Right renal cortex interstitium (tissue), 3 donors: ENCODE measurements at places on chromosomes 6 and 20. TPM values are rescaled to one million over a fixed set of nuclear protein-coding genes. Genes with fewer than 3 reads are reported as not detected.

DNA sequence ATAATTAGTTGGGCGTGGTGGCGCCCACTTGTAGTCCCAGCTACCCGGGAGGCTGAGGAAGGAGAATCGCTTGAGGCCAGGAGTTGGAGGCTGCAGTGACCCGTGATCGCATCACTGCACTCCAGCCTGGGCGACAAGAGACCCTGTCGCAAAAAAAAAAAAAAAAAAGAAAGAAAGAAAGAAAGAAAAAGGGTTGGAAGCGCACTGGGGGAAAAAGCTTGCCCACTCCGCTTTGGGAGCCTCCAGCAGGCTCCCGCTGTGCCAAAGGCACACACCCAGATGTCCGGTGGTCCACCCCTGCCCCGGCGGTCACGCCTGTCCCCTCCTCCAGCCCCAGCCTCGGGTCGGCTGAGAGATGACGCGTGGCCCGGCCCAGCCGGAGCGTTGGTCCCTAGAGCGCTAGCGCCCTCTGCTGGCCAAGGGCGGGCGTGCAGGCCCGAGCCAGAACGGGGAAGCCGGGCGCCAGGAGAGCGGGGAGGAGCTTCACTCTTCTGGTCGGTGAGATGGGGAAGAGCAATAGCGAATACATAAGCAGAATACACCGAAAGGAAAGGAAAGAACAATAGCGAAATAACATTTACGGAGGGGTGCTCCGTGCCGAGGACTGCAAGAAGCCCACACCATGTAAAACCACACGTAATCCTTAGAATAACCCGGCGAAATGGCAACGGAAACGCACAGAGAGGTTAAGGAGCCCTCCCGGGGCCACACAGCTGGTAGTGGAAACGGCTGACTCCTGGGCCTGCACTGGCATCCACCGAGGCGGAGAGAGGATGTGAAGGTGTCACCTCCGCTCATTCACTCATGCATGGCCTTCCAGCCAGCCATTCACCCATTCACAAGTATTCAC is 41.7 kb downstream of the UBE2V1 start:
- DNase-seq = no peak

The MATN4 gene
- polyA plus RNA-seq = 0.17 TPM

- no peak for DNase-seq
These were observed 144.1 kb upstream of the NRSN1 start for GRCh38 chr6:23981923-23982322.

The LTB gene
- 1.2 TPM for polyA plus RNA-seq

- DNase-seq = no peak
These were observed 94.0 kb downstream of the CENPW start for GRCh38 chr6:126433927-126434326.

The ZSCAN16 gene
- 12.1 TPM for polyA plus RNA-seq

The SLC22A2 gene
- polyA plus RNA-seq = 12.8 TPM

The TMEM74B gene
- 2.1 TPM for polyA plus RNA-seq

The TP53TG5 gene
- polyA plus RNA-seq = 0.76 TPM

DNA sequence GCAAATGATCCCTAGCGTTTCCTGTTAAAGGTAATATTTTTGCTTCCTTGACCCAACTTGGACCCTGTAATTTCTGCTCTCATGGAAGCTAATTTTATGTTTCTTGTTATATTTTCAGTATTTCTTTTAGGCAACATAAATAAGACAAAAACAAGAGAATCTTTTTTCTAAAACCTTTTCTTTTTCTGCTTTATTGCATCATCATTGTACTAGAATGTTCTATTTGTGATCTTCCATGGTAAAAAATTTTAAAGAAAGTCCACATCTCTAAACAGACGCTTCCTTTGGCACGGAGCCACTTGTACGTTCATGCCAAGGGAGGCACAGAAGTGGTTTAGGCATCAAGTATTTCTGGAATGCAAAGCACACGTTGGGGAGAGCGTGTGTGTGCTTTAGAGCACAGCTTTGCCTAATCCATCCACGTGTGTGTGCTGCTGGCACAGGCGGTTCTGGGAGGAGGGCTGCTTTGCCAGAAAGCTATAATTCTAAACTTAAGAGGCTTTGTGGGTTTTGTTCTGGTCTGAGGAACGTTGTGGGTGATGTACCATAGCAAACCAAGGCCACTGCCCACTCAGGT is 98.3 kb downstream of the SASH1 start:
- no peak for DNase-seq

GRCh38 chr6:93447874-93448273 is 28.5 kb upstream of the EPHA7 start:
- no peak for DNase-seq

DNA sequence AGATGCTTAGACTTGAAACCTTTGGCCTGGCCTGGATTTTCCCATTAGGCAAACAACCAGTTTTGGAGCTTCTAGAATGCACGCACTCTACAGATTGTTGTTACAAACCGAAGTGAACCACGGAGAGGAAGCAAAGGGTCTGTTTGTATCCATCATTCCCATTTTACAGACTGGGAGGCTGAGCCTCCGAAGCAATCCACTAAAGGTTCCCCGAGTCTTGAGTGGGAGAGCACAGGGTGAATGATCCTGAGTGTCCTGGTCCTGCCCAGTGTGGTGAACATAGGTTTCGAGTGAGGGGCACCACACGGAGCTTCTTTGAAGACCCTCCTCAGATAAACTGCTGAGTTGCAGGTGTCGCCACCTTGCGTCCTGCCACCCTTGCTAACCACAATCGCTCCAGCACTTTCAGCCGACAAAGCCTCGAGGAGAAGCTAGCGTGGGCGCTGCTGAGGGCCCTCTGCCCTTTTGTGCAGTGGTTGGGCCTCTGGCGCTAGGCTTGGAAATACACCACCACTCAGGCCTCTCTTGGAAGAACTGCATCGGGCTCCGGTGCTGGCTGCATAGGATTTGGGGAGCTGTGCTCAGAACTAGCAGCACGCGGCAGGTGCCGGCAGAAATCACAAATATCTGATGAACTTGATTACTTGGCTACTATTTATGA is 1.4 kb upstream of the PRDM13 start:
- DNase-seq = no peak

GRCh38 chr6:119463081-119463626 is 113.6 kb upstream of the MAN1A1 start:
- no peak for DNase-seq

The EXOC2 gene
- 24.1 TPM for polyA plus RNA-seq

The CFAP61 gene
- 4.0 TPM for polyA plus RNA-seq

DNA sequence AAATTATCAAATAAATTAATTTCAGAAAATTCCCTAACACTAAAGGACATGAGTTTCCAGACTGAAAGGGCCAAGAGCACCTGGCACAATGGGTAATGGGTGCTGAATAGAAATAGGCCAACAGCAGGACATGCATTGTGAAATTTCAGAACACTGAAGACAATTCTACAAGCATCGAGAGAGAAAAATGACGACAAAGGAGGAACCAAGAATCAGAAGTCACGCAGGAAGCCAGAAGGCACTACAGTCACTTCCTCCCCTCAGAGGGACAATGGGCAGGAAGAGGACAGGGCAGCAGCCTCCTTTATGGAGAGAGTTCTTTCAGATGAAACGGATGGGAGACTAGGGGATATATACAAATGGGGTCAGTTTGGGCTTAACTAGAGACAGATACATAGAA is 29.6 kb downstream of the PCNA start:
- no peak for DNase-seq

DNA sequence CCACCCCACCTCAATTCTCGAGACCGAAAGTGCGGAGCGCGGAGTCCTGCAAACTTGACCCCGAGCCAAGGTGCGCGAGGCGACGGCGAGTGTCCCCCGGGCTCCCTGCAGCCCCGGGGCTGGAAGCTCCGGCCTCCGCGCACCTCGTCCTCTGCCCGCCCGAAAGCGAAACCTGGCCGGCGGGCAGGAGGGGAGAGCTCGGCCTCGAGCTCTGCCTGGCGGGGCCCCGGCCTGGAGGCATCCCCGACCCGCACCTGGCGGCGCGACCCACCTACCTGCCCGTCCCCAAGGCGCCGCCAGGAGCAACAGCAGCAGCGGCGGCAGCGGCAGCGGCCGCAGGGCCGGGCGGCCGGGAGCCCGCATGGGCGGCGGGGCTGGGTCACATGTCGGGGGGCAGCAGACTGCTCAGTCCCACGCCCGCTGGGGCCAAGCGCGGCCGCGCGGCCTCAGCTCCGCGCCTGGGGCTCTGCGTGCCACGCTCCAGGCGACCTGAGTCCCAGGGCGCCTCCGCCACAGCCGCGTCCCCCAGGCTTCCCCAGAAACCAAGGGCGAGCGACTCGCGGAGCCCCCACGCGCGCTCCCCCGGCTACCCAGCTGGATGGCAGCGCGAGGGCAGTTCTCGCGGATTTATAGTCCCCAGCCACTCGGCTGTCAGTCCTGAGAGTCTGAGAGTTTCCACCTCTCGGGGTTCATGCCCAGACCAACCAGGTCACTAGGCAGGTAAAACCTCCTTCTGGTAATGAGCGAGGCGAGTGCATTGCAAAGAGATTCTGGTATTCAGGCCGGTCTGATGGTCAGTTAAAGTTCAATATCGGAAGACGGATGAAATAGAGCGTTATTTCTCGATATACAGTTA is at the start of gene IL20RA:
IL20RA (minus strand) TSS at position 600 of the 856 bp plus-strand sequence; CDS start at position 363, 237 bp downstream.
- DNase-seq = peak; percentile 14

- DNase-seq = no peak
These were observed 3.9 kb downstream of the PLCG1 start for GRCh38 chr20:41141153-41141815.

DNA sequence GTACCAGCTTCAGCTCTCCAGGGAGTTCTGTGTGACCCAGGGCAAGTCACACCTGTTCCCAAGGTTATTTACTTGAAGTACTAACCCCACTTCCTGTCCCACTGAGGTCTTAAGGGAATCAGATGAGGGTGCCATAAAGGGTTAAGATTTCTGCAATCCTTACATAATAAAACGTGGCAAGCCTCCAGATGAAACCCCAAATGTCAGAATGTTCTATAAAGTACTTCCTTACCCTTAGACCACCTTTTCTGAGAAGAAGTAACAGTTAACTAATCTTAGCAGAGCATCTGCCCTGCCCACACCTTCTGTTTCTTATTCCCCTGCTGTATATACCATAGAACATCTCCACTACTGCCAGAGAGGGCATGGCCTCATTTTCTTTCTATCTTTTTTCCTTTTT is 6.0 kb upstream of the AVP start:
- no peak for DNase-seq

- DNase-seq = no peak
These were observed 417.0 kb upstream of the SLC35B3 start for GRCh38 chr6:8852332-8852731.

GRCh38 chr6:24951811-24952299 is 16.1 kb upstream of the RIPOR2 start:
- DNase-seq = no peak

DNA sequence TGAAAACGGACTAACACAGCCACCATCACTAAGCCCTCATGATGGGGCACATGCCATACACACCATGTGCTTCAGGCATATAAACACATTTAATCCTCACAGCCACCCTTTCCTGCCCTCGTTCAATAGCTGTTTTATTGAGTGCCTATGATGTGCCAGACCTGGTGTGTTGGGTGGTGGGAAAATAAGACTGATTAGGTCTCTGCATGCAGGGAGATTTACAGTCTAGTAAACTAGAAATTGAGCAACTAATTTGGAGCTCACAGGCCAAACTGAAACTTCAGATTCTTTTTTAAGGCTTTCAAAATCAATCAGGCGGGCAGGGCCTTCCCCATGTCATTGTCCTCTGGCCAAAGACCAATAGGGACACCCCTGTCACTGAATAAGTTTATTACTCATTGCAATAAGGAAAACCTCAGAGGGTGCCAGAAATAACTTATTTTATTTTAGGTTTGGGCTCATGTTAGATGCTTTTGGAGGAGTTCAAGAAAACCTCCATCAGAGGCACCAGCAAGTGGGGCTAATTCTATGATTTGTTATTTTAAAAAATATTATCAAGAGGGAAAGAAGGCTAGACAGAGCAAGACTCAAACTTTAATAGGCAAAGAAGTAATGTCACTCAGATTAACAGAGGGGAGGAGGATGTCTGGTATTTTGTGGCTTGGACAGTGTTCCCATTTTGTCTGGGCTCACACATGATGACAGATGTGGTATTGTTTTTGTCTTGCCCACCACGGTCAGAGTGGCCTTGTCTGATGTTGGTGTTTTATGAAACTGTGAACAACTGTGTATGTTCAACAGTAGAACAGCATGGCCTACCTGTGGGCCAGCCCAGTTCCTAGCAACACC is 12.0 kb downstream of the ZFP64 start:
- no peak for DNase-seq

DNA sequence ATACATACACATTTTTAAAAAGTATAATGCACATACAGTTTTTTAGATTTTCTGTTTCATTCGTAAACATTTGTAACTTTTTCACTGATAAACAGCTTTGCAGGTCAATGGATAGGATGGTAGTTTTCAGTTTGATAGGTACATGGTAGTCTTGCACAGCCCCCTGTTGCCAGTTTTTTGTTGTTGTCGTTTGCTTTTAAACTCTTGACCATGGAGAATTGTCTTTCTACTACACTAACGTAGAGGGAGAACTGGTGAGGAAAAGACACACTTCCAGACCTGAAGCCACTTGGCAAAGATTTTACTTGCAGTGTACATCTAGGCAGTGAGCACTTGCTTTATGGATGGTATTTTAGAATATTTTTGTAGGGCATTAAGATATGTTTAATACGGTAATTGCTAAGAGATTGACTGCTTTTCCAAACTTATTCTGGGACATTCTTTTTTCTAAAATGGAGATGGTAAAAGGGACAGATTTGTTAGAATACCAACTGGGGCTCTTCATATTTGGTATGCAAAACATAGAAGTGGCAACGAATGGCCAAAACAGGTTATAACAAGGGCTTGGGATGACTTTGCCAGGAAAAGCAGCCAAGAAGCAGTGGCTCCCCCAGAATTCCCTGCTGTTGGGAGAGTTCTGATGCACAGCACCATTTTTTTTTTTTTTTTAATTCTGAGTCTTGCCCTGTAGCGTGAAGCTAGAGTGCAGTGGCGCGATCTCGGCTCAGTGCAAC is 1.5 kb downstream of the PYGB start:
- no peak for DNase-seq

- DNase-seq = no peak
These were observed 37.7 kb upstream of the DEFB112 start for GRCh38 chr6:50087231-50087954.
